Panc1 (cell line): ENCODE measurements at places on chromosomes 1 and 21. TPM values are rescaled to one million over a fixed set of nuclear protein-coding genes. Genes with fewer than 3 reads are reported as not detected.

- no peak for DNase-seq
Observed at GRCh38 chr1:101915597-101915996, 81.1 kb downstream of the OLFM3 start.

GRCh38 chr1:30998171-30998570 lies 67.3 kb downstream of the PUM1 start:
- no peak for DNase-seq

DNA sequence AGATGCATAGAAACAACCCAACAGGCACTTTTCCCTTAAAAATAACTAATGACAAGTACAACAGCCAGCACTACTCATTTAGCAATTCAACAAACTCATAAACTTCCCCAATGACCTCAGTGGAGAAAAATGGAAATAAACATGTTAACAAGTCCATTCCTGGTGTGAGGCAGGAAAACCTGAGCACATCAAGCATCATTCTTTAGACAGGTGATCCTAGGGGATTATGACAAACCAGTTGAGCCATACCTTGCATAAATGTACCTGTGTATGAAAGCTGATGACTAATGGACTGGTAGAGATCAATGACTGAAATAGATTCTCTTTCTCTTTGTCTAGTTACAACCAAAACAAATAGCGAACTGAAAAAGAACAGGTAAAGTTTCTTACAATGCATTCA lies 7.0 kb downstream of the COL24A1 start:
- DNase-seq: no peak

DNA sequence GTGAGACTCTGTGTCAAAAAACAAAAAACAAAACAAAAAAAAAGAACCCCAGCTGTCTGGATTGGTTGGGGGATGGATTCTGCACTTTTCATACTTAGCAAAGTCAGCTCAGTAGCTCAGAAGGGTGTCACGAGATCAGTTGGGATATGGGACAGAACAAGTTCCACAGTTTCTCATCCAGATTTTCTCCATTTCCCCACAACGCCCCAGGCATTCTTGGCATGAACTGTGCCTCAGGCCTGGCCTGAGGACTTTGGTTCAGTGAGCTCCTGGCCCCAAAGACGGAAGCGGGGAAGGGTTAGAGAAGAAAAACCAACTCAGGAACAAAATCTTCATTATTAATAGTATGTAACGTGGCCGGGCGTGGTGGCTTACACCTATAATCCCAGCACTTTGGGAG lies 1.9 kb downstream of the AKR7A2 start:
- DNase-seq: no peak

- no peak for DNase-seq
Observed at GRCh38 chr1:39160703-39161102, 43.8 kb upstream of the MACF1 start.

- no peak for DNase-seq
Observed at GRCh38 chr1:3799976-3800685, 3.8 kb upstream of the LRRC47 start.

- no peak for DNase-seq
Observed at GRCh38 chr1:230175163-230175747, 108.2 kb downstream of the GALNT2 start.

DNA sequence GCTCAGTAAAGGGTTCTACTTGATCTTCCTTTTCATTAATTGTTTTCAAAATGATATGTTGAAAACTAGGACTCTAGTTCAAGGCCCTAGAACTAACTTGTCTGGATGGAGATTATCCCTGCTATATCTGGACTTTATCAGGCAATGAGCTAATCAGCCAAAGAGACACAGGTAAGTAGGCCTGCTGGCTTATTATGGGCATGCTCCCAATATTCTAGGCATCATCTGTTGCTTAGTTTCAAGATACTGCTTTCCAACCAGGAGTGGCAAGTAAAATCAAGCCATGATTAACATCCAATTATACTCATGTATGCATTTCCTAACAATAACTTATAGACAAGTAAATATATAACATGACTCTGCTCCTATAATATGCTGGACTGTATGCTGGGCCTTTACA lies 4.2 kb downstream of the DNASE2B start:
- no peak for DNase-seq

- DNase-seq: no peak
Observed at GRCh38 chr1:88230126-88230525, 453.9 kb upstream of the PKN2 start.

GRCh38 chr1:240927821-240928220 lies 315.9 kb upstream of the GREM2 start:
- DNase-seq: no peak

HES5 gene
- total RNA-seq: not detected

FMN2 gene
- total RNA-seq: 1.9 TPM
